ENCODE measurements at places on chromosomes 4 and X.

- peak; percentile 47 for DNase-seq
Observed at GRCh38 chrX:23548164-23548563, 119.1 kb upstream of the PRDX4 start.

DNA sequence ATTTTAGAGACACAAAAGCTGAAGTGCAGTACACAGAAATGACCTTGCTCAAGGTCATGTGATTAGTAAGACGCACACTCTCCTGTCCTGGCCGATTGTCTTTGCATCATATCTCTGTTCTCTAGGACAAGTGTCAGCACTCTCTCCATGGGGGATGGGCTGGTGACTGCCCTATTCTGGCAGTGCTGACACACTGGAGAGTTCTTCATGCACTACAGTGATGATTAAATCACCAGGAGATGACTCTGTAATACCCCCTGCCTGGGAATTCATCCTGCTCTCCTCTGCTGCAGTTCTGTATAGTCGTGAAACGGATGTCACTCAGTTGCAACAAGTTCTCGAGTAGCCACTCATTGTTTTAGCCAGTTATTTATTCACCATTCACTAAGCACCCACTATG lies 5.3 kb upstream of the SHISA3 start:
- DNase-seq = no peak

DNA sequence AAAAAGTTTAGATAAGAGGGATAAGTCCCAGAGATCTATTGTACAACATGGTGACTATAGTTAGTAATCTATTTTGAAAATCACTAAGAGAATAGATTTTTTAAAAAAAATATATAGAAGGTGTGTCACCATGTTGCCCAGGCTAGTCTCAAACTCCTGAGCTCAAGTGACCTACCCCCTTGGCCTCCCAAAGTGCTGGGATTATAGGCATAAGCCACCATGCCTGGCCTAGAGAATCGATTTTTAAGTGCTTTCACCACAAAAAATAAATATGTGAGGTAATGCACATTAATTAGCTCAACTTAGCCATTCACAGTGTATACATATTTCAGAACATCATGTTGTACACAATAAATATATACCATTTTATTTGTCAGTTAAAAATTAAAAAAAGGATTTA lies 56.7 kb upstream of the TBC1D9 start:
- no peak for DNase-seq

- DNase-seq = no peak
Observed at GRCh38 chrX:1242891-1243402, 25.7 kb upstream of the CSF2RA start.

DNA sequence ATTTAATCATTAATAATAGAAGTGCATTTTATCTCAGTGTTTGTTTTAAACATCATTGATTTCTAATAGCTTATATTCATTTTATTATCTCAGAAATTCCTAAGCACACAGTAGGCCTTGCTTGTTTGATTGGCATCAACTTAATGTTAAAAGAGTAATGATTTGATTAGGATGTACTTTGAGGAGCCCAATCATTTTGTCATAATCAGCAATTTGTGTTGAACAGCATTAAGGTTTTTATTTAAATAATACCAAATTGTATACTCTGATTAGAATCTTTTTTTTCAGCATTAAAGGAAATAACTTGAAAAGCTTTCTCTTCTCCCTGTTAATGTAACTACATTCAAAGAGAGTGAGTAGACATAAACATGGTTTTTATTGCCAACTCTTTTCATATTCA lies 2262.0 kb upstream of the TENM3 start:
- no peak for DNase-seq

- DNase-seq = no peak
Observed at GRCh38 chrX:11750046-11750445, 8.0 kb upstream of the MSL3 start.

- no peak for DNase-seq
Observed at GRCh38 chrX:48933757-48934156, 14.9 kb upstream of the PIM2 start.

DNA sequence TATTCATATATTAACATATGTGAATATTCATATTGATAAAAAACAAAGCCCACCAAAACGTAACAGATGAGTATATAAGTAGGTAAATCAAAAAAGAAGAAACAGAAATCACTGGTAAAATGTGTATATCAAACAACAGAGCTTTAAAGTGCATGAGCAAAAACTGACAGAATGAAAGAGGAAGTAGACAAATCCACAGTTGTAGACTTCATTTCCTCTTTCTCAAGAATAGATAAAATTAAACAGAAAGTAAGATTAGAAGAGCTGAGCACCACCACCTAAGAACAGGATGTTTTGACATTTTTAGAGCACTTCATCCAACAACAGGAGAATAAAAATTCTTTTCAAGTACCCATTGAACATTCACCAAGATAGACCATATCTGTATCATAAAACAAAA lies 64.6 kb downstream of the CNKSR2 start:
- DNase-seq = no peak

- no peak for DNase-seq
Observed at GRCh38 chrX:123049071-123049625, 134.9 kb upstream of the GRIA3 start.

DNA sequence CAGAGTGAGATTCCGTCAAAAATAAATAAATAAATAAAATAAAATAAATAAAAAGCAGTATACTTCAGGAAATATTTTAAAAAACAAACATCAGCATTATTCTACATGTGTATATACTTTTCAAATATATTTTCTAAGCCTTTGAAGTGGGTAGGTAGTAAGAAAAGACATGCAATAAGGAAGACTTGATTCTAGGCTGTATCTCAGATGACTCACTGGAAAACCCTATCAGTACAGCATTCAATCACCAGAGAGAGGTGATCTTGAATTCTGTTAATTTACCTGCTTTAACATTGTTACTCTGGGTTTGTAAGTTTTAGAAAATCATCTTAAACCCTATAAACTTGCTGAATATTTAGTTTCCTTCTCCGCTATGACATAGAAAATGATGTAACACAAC lies 106.6 kb upstream of the NAP1L5 start:
- DNase-seq = no peak

- no peak for DNase-seq
Observed at GRCh38 chr4:157290622-157291021, 70.1 kb downstream of the GRIA2 start.

- DNase-seq = peak; percentile 73
Observed at GRCh38 chrX:46444011-46444410, 101.2 kb downstream of the ZNF674 start.

Data from AG09309 (cell line).